ENCODE measurements at places on chromosomes 7 and 10.
A peak's percentile ranks its signal among the peaks of the same experiment; 100 is the strongest.

DNA sequence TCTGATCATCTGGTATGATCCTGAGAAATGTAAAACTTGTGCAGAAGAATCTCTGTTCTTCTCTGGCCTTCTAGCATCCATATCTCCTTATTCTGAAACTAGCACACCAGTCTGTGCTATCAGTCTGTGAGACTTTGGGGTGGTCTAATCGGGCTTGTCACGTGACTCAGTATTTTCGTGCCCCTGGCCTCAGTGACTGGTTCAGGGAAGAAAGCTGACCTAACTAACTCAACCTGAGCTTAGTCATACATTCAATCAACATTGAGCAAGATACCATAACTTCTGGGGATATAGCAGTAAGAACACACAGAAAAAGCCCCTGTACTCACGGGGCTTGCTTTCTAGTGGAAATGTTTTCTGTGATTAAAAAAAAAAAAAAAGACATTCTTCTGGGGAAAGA, 109.3 kb downstream of the DKK1 start:
- DNase-seq = no peak

DNA sequence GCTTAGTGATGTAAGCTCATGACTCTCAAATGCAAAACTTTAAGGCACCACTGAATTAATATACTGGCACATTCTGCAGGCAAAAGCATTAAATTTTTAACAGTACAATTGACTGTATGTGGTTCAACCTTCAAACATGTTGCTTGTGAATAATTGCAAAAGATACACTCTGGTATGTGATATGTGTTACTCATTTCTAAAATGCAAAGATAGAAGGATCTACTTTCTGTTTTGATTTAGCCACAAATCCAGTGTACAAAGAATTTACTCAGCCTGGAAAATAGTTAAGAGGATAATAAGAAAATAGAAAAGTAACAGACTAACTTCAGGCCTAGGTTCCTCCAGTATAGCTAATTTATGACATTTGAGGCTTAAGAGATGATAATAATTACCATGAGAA, 66.6 kb upstream of the NOBOX start:
- no peak for DNase-seq

- no peak for DNase-seq
Observed at GRCh38 chr10:3761904-3762303, 23.1 kb downstream of the KLF6 start.

- no peak for DNase-seq
Observed at GRCh38 chr7:27192546-27193334, 7.2 kb downstream of the HOXA13 start.

DNA sequence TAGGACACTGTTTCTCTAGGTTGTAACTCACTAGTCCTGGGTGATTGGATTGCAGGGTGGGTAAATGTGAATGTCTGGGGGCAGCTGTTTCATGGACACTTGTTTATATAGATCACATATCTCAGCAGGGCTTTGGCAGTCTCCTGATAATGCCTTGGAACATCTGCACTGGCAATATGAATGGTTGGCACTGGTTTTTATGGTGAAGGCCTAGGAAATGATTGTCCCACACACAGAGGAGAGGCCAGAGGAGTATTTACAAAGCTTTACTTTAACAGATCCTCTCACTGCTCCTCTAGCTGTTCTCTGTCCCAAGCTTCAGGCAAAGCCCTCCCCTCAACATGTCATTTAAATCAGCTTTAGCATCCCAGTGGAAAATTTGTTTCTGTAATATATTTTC, 171.3 kb upstream of the STEAP4 start:
- no peak for DNase-seq

DNA sequence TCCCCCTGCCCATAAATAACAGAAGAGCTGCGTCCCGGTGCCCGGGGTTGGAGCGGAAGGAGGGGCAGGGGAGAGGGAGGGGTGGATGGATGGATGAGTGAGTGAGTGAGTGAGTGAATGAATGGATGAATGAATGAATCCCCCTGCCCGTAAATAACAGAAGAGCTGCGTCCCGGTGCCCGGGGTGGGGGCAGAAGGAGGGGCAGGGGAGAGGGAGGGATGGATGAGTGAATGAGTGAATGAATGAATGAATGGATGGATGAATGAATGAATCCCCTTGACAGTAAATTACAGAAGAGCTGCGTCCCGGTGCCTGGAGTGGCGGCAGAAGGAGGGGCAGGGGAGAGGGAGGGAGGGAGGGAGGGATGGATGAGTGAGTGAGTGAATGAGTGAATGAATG, 7.6 kb upstream of the UNCX start:
- DNase-seq = no peak

- DNase-seq = no peak
Observed at GRCh38 chr7:93194386-93194785, 31.9 kb downstream of the HEPACAM2 start.

- no peak for DNase-seq
Observed at GRCh38 chr7:155268211-155268610, 29.5 kb upstream of the INSIG1 start.

GRCh38 chr10:98029149-98030092, 1.0 kb downstream of the CRTAC1 start:
- DNase-seq = no peak

DNA sequence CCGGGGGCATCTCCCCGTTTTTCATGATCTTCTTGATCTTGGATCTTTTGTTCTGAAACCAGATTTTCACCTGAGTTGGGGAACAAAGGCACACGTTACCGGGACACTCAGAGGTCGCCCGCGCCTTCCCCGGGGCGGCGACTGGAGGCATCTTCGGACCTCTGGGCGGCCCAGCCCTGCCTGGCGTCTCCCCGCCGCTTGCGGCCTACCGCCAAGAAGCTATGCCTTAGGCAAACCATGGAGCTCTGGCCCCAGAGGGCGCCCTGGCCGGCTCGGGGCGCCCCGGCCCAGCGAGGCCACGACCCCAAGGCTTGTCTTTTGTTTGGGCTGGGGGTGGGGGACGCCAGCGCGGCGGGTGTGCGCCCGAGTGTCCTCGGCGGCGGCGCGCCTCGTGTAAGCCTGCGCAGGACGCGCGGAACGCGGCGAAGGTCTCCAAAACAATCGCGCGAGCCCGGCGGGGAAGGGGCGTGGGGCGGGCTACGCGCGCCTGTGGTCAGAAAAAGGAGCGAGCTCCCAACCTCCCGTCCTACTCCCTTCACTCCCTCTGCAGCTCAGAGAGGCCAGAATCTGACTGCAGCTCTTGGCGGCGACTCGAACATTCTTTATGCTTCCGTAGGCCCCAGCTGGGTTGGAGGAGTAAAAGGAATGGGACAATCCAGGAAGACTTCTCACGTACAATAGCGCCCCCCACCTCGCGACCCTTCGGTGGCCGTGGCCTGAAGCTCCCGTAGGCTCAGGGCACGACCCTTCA, 3.5 kb downstream of the DLX5 start:
- DNase-seq = no peak

GRCh38 chr10:30432622-30433305, 1.2 kb upstream of the MAP3K8 start:
- peak; percentile 55 for DNase-seq

DNA sequence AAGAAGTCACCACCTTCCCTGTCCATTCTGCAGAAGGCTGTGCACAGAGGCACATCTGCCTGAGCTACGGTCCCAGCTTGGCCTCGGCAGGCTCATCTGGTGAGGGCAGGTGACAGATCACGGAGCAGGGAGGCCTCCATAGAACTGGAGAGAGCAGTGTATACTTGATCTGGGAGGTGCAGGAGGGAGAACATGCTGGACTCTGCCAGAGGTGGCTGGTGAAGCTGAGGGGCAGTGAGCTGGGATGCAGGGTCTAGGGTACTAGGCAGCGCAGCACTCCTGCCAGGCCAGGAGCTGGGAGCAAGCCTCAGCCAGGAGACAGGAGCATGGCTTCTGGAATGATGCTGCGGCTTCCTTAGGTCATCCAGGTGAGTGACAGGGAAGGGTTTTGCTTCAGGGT, 553.0 kb downstream of the TCERG1L start:
- no peak for DNase-seq

All from CD4-positive, alpha-beta T cell treated with Interleukin-12 subunit alpha and Interleukin-12 subunit beta, for 1 hour (primary cell).